A549 treated with AZD2906 at 1 μM for 4 hours (cell line): ENCODE measurements at places on chromosomes 12 and 14. TPM values are rescaled to one million over a fixed set of nuclear protein-coding genes. Genes with fewer than 3 reads are reported as not detected.

CLEC9A gene
- total RNA-seq = not detected in 5 replicates

RTL1 gene
- 0.16 to 0.27 TPM (median 0.22 TPM) in 5 replicates for total RNA-seq

LRTM2 gene
- 0.02 to 0.09 TPM (median 0.05 TPM) in 4 of 5 replicates, not detected in the other for total RNA-seq

DIO2 gene
- 1.5 to 2.5 TPM (median 1.7 TPM) in 5 replicates for total RNA-seq

ZFHX2 gene
- 0.35 to 0.95 TPM (median 0.56 TPM) in 5 replicates for total RNA-seq
